Activated CD8-positive, alpha-beta memory T cell treated with anti-CD3 and anti-CD28 coated beads for 4 hours (primary cell): ENCODE measurements at places on chromosomes 4 and X.

DNA sequence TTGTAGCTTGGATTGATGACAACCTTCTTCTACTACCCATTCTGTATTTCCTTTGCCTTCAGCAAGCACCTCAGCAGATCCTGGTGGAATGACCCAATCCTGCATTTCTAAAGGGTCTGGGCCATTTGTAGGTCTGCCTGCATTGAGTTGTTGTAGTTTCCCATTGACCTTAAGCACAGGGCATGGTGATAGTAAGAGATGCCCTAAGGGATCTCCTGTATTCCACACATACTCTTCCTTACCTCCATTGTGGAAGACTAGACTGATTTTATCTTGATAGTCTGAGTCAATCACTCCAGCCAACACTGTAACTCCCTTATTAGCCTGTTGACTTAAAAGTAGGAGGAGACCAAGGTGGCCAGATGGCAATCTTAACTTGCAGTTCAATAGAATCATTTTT, 184.5 kb downstream of the GRIA2 start:
- DNase-seq, result no peak

DNA sequence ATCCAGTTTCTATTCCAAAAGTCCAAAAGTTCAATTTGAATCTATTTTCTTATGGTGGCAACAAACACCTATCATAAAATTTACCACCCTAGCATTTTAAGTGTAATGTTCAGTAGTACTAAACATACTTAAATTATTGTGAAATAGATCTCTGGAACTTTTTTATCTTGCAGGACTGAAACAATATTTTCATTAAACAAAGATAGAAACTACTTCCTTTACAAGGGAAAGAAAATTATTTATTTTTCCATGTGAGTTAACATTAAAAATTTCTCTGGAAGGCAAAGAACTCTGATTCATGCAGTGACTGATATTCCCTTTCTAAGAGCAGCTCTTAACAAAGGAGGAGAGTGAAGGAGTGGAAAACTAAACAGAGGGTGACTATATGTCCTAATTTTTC, 40.2 kb downstream of the ADH7 start:
- no peak for DNase-seq

DNA sequence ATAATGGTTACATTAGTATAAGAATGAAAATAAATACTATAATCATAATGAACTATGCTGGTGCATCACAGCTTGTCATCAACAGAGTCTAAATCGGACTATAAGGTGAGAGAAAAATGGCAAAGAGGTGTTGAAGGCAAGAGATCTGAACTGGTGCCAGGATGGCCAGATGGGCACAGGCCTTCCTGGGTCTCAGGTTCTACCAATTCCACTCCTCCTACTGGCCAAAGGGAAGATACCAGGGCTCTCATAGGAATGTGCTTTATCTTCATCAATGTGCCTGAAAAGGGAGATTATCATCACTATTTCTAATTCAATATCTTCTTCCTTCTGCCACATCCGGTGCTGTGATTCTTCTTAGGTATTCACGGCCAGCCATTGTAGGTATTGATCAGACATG, 107.6 kb downstream of the GASK1B start:
- no peak for DNase-seq

GRCh38 chrX:34634349-34634748, 22.7 kb downstream of the TMEM47 start:
- DNase-seq, result no peak

DNA sequence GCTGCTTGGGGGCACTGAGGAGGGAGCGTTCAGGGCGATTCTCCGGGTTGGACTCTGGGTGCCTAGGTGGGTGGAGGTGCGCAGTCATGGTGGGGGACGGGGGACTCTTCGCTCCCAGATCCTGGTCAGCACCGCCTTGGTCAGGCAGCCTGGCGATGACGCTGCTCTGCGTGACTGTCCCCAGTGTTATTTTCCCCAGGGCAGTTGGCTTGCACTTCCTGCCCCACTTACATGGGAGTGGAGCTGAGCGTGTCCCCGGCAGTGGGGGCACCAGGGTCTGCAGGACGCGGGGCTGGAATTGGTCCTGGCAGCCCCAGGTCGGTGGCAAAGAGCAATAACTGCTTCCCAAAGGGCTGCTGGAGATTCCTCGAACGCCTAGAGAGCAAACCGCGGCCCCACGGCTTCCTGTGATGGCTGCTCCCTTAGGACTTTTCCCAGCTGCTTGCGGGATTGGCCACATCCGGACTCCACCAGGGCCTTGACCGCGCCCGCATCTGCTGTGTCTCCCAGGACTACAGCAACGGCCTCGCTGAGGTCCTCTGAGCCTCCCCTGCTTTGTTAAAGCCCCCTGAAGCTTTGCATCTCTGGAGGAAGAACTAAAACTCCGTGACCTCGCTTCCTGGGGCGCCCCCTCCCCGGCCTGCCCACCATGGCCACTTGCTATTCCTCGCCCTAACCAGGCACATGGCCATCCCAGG, 35.3 kb upstream of the GPR78 start:
- DNase-seq, result no peak

DNA sequence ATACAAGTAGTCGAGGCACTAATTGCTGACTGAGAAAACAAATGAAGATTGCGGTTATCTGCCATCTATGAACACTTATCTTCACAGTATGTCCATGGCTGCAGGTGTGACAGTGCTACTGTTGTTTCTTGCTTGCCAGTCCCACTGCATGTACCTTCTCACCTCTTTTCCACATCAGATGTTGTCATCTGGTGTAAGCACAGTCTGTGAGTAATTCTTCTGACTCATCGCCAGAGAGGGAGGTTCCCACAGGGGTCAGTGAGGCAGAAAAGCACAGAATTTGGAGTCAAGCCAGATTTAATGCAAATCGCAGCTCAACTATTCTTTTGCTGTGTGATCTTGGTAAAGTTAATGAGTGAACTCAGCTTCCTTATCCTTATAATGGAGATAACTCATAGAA, 144.4 kb downstream of the GLRA2 start:
- DNase-seq, result no peak

DNA sequence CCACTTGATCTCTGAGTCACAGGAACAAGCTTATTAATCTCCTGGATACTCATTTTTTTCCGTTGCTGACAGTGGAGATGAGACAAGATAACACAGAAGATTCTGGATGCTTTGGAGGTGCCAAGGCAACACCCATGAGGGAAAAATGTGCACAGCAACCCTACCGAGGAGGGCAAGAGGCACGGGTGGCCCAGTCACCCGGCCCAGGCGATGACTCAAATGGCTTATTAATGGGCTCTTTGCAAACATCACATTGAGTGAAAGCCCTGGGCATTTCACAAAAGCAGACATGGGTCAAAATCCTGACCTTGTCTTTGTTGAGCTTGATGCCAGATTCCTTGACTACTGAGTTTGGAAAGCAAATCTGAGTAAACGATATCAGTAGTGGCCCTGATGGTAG, 315.1 kb downstream of the STK32B start:
- no peak for DNase-seq

- DNase-seq, result no peak
Measured at GRCh38 chr4:5361968-5362367, 310.7 kb downstream of the STK32B start.

- no peak for DNase-seq
Measured at GRCh38 chrX:18575744-18576143, 96.2 kb downstream of the RS1 start.

- DNase-seq, result no peak
Measured at GRCh38 chr4:168831585-168831918, 178.5 kb downstream of the CBR4 start.

- no peak for DNase-seq
Measured at GRCh38 chr4:111639876-111640275, 505.4 kb upstream of the FAM241A start.

- DNase-seq, result no peak
Measured at GRCh38 chrX:38726612-38727011, 74.6 kb upstream of the MID1IP1 start.

GRCh38 chr4:96912716-96913115, 1072.8 kb downstream of the PDHA2 start:
- DNase-seq, result no peak

DNA sequence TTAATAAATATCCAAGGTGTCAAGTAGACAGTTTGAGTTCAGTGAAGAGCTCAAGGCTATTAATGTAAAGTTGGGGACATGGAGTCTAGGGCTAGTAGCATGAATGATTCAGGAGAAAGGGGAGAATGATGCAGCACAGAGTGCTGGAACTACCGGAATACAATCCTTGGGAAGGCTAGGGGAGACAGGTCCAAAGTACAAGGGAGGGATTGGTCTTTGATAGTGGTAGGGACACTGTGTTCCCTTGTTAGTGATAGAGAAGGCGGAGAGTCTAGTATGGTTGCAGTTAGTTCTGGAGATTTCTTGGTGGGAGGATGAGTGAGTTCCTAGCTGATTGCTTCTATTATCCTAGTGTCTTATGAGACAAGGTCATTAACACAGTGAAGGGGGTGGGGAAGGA, 8.7 kb downstream of the GCNA start:
- DNase-seq, result no peak
